ENCODE measurements at places on chromosomes 6 and 20.
A peak's percentile ranks its signal among the peaks of the same experiment; 100 is the strongest.

- no peak for DNase-seq
Observed at GRCh38 chr20:11642866-11643265, 274.8 kb upstream of the BTBD3 start.

- DNase-seq = no peak
Observed at GRCh38 chr6:121539439-121539838, 104.0 kb downstream of the GJA1 start.

GRCh38 chr6:29564875-29565274 lies 5.3 kb upstream of the UBD start:
- no peak for DNase-seq

GRCh38 chr6:3885262-3886036 lies 36.3 kb downstream of the FAM50B start:
- DNase-seq = no peak

DNA sequence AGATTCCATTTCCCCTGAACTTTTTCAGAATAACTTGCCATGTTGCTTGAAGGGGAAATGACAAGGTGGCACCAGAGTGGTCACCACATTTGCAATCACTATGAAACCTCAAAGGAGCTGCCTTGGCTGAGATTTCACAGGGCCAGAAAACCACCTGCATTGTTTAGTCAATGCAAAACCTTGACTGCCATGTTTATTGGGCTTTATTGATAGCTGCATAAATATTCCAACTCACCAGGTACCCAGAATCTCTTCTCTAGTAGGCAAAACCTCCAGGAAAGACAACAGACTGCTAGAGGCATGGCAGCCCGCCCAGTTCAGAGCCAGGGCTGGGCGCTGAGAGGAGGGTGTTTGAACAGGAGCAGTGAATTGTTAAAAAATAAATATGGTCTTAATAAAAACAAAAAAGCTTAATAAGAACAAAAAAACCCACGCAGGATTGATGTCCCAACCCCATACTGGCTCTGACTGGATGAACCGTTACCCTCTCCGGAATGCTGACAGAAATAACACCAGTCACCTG lies 375.6 kb downstream of the ZFAND3 start:
- no peak for DNase-seq

DNA sequence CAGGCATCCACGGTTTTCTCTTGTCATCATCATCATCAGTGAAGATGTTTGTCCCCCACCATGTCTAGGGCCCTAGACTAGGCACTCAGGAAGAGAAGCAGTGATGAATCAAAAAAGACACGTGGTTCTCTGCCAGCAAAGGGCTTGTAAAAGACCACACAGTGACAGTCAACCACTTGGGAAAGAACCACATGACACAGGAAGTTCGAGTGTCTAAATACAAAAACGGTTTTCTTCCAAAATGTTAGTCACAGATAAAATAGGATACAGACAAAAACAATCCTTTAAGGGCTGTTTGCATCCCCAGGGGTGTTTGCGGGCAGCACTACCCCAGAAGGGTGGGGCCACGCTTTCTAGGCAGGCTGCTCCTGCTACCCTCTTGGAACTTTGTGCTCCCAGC lies 356.8 kb upstream of the AGPAT4 start:
- peak; percentile 45 for DNase-seq

- no peak for DNase-seq
Observed at GRCh38 chr20:50026746-50027575, 44.2 kb downstream of the SNAI1 start.

DNA sequence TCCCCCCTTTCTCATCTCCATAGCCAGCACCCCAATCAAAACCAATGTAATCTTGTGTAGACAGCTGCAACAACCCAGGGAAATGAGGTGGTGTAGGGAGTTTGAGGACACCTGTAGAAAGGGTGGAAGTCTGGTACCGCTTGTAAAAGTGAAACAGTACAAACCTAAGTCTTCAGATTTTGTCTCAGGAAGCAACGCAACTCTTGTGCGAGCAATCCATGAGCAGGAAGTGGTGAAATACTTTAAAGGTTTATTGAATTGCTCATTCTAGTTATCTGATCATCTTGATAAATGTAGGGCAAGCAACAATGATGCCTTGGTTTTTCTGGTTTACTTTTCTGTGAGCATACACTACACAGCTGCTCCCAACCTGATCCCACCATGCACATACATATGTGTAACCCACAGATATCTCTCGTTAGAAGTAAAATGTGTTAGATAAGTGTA lies 71.1 kb upstream of the THEMIS start:
- peak; percentile 83 for DNase-seq

- DNase-seq = no peak
Observed at GRCh38 chr20:36441027-36441414, 100.3 kb upstream of the MYL9 start.

DNA sequence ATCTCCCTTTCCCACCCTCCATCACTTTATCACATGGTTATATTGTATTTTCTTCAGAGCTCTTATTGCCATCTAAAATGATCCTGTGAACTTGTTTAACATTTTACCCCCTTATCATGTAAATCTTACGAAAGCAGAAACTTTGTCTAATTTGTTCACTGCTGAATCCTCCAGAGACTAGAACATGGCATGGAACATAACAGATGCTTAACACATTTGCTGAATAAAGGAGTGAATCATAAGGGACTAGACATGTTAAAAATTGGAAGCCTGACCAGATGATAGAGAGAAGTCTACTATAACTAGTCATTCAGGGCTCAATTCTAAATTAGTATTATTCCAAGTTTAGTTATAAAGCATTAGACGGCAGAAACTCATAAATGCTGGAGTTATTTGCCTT lies 73.3 kb downstream of the MAN1A1 start:
- DNase-seq = peak; percentile 52

- no peak for DNase-seq
Observed at GRCh38 chr20:53352727-53353440, 240.8 kb downstream of the ZNF217 start.

- DNase-seq = no peak
Observed at GRCh38 chr6:157994125-157994795, 12.6 kb downstream of the SYNJ2 start.

GRCh38 chr6:56766806-56767178 lies 124.1 kb upstream of the DST start:
- DNase-seq = peak; percentile 72

- peak; percentile 57 for DNase-seq
Observed at GRCh38 chr20:14245368-14245970, 91.9 kb downstream of the FLRT3 start.

DNA sequence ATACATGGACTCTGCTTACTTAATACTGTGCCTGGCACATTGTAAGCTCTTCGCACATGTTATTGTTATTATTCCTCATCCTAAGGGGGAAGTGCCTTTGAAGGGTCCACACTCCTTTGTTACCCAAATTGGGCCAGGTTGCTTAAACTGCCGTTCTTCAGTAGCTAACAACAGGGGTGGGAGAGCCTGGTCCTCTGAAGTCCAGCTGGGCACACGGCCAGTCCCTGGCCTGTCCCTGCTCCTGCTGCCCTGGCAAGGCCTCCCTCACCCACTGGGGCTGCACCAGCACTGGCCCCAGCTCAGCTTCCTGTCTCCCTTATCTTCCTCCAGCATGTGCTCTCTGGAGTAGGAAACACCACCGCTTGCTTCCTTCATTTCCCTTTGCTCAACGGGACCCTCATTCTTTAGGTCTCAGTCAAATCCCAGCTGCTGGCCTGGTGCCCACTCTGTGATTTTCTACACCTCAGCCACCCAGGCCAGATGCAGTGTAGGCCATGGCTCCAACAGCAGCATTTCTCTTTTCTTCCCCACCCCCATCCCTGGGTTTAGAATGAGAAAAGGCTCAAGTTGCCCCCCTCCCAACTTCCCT lies 5.5 kb upstream of the PROCR start:
- DNase-seq = peak; percentile 30

DNA sequence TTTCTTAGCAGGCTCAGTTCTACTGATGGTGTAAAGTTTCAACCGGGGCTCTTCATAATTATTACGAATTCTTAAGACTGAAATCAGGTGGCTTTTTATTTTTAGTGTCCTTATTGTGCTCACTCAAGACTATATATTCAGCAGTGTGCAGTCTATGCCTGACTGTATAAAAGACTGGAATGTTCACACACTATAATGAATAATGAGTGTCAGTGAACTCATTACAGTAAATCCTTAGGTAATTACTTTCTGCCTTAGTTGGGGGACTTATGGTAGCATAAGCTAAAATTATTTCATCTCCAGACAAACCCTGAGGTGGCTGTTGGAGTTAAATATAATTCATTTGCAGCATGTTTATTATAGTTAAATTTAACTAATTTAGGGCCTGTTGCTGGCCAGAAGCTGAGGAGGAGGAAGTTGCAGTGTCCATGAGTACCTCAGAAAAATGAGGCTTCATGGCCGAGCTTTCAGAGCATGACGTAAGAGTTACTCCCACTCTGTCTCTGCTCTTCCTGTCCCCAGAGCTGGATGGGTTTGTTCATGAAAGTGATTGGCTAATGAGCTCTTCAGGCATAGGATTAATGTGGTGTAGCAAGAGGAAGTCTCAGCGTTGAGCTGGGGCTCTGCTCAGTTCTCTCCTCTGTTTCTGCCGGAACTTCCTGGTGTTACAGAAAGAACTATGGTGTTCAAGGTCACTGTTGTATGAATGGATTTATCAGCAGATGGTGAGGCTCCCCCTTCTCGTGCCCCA lies 335.7 kb downstream of the NRN1 start:
- DNase-seq = peak; percentile 78

DNA sequence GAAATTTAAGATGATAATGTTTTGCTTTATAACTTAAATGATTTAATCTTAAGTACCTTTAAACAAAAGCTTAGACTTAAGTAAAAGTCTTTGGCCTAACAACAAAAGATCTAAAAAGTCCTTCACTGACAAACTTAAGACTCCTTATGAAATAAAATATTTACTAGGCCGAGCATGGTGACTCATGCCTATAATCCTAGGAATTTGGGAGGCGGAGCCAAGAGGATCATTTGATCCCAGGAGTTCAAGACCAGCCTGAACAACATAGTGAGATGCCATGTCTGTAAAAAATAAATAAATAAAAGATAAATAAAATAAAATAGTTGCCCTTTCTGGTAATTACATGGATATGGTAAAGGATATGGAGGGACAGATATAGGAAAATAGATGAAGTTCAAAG lies 12.4 kb downstream of the KATNA1 start:
- DNase-seq = peak; percentile 62

- no peak for DNase-seq
Observed at GRCh38 chr6:138440758-138441357, 36.8 kb downstream of the HEBP2 start.

DNA sequence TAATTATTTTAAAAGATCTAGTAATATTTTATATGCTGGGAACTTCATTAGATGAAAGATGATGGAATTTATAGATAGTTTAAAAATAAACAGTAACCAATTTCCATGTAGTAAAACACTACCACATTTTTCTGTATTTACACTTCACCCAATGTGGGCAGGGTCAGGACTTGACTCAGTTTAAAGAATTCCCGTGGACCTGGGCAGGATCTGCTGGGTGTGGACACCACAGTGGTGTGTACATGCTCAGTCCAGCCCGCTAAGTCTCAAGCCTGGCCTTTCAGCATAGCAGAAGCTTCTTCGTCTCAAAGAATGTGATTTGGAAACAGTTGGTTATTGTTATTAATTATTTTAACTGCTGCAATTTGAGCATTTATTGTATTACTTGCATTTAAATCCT lies 364.2 kb downstream of the SYNE1 start:
- peak; percentile 17 for DNase-seq

DNA sequence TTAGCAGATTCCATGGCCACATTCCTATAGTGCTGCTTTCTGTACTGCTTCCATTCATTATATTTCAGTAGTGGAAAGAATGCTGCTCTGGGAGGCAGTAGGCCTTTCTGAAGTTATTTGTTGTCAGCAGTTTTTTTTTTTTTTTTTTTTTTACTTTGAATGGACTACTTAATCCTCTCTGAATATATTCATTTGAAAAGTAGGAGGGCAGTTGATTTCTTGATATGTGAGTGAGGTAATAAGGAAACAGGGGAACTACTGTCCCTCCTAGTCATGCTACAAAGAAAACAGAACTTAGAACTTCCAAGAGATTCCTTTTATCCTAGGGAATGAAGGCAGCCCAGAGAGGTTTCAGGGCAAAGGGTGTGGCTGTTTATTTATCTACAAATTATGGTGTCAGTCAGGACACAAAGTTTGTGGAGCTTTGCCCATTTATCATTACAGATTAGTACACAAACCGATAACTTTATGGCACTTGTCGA lies 155.9 kb downstream of the JARID2 start:
- no peak for DNase-seq

DNA sequence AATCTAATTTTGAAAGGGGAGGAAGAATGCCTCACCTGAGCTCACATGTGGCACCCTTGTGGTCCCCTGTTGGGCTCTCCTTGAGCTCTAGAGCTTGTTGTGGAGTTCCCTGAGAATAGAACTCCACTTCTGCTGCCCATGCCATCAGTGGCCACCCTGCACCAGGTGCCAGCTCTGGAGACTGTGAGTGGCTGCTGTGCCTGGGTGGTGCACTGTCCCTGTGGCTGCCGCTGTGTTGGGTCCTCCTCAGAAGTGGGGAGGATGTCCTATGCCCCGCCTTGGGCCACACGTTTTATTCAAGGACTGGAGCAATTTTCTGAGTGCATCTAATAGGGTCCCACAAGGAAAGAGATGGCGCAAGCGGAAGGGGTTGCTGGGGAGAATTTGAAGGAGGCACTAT lies 67.9 kb upstream of the MAP3K7 start:
- no peak for DNase-seq

GRCh38 chr6:106076139-106076538 lies 10.0 kb upstream of the PRDM1 start:
- DNase-seq = no peak

- no peak for DNase-seq
Observed at GRCh38 chr6:21611485-21611884, 17.9 kb downstream of the SOX4 start.

GRCh38 chr6:134809130-134809529 lies 140.8 kb downstream of the ALDH8A1 start:
- DNase-seq = peak; percentile 60

- peak; percentile 38 for DNase-seq
Observed at GRCh38 chr6:112372226-112372806, 25.2 kb downstream of the RFPL4B start.

DNA sequence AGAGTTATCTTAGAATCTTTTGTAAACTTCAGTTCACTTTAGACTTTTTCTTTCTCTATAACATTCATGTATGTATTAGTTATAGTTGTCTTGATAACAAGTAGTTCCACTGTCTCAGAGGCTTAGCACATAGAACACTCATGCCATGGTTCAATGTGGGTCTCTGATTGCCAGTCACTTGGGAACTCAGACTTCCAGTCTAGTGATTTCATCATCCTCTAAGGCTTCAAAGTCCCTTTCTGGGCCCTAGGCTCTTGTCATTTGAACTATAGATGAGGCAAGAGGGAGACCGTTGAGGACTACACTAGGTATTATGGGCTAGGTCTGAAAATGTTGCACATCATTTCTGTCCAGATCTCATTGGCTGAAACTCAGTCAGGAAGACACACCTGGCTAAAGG lies 8.4 kb upstream of the EEF1E1 start:
- no peak for DNase-seq

- DNase-seq = peak; percentile 55
Observed at GRCh38 chr6:156731396-156731795, 45.8 kb upstream of the ARID1B start.

GRCh38 chr6:9766240-9766915 lies 648.5 kb downstream of the TFAP2A start:
- peak; percentile 27 for DNase-seq

GRCh38 chr6:169164986-169165385 lies 88.7 kb downstream of the THBS2 start:
- DNase-seq = no peak

GRCh38 chr20:63698739-63699465 lies 2.5 kb downstream of the TNFRSF6B start:
- peak; percentile 88 for DNase-seq
